ENCODE measurements at places on chromosomes 1 and 21.

DNA sequence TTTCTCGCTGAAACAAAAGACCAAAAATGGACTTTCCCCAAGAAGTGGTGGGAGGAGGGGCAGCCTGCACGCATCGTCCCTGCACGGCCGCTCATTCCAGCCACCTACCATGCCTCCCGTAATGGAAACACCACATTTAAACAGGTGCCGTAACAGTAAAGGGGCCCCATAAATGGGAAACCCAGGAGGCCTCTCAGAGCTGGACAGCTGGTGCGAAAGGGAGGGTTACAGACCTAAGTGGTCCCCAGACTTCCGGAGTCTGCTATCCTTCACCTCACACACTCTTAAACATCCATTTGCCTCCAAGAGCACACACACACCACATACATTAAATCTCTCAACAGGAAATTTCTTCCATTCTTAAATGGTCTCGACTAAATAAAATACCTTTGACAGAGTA lies 120.7 kb upstream of the SOD1 start:
- DNase-seq, result no peak

DNA sequence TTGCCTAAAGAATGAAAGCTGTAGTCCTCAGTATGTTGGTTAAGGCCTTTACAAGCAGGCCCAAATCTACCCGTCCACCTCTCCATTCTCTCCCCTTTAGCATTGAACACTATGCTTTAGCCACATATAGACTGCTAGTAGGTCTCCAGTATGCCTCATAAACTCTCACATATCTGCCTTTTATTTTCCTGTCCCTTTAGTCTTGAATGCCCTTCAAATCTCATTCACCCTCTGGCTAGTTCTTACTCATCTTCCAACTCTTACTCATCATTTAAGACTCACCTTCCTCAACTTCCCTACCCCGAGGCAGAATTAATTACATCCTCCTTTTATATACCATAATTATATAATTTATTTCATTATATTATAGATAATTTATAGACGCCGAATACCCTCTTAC lies 78.7 kb upstream of the TSPAN2 start:
- no peak for DNase-seq

DNA sequence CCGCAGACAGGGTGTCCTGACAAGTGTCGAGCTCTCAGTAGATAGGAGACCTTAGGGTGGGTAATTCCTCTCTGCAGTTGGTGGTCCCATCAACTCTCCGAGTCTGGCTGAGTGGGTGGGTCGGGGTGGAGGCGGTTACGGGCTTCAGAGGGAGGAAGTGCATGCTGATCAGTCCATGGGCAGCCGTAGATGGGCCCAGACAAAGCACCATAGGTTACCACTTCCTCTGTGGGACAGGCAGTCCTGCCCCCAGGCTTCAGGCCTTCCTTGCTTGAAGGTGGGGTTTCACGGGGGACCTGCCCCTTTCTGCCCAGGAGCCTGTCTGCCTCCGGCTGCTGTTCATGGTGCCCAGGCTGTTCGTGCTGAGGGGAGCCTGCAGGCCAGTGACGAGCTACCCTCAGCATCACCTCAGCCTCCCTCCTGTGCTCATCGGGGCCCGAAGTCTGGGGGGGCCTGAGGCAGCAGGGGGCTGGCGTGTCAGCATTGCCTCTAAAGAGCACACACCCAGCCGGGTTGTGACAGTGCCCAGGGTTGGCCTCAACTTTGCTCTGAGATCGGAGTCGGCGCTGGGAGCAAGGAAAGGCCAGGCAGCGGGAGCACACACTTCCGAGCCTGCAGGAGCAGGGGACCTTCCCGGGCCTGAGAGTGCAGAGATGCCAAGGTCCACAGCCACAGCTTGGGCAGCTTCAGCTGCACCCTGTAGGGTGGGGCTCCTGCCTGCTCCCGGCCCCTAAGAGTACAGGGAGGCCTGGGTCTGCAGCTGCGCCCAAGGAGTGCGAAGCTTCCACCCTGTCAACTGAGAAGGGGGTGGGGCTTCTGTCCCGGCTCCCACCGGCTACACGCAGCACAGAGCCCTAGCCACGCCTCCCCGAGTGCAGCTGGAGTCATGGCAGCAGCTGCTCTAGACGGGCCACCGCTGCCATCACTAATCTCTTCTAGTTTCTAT lies 225.4 kb upstream of the NRIP1 start:
- DNase-seq, result no peak

- no peak for DNase-seq
Measured at GRCh38 chr21:35038772-35039319, 10.3 kb downstream of the RUNX1 start.

DNA sequence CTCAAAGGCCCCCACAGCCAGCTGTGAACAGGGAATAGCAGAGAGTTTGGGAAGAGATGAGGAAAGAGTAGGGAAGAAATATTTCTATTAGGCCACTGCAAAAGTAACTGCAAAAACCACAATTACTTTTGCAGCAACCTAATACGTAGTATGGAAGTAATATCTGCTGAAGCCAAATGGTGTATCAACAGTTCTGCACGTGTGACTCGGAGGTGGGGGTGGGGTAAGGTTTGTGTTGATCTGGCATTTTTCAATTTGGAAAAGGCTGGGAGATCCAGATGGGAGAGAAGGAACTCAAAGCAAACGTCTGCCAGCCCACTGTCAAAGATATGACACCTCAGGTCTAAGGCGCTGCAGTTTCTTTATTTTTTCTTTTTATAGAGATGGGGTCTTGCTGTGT lies 11.1 kb upstream of the ZNF436 start:
- DNase-seq, result no peak

DNA sequence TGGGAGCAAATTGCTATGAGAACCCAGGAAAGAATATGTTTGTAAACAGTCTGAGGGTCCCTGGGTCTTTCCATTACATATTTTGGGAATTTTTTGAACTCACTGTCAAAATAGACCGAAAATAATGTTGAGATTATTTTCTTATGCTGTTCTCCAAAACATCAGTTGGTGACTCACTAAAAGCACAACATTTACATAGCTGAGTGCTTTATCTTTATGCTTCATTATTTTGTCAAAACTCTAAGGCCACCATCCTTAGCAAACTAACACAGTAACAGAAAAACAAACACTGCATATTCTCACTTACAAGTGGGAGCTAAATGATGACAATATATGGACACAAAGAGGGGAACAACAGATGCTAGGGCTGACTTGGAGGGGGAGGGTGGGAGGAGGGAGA lies 459.3 kb downstream of the ADGRL2 start:
- DNase-seq, result no peak

GRCh38 chr1:40305451-40305850 lies 11.6 kb downstream of the COL9A2 start:
- DNase-seq, result no peak

- no peak for DNase-seq
Measured at GRCh38 chr1:184479435-184480167, 92.8 kb downstream of the C1orf21 start.

- no peak for DNase-seq
Measured at GRCh38 chr21:41660748-41661147, 106.1 kb downstream of the RIPK4 start.

DNA sequence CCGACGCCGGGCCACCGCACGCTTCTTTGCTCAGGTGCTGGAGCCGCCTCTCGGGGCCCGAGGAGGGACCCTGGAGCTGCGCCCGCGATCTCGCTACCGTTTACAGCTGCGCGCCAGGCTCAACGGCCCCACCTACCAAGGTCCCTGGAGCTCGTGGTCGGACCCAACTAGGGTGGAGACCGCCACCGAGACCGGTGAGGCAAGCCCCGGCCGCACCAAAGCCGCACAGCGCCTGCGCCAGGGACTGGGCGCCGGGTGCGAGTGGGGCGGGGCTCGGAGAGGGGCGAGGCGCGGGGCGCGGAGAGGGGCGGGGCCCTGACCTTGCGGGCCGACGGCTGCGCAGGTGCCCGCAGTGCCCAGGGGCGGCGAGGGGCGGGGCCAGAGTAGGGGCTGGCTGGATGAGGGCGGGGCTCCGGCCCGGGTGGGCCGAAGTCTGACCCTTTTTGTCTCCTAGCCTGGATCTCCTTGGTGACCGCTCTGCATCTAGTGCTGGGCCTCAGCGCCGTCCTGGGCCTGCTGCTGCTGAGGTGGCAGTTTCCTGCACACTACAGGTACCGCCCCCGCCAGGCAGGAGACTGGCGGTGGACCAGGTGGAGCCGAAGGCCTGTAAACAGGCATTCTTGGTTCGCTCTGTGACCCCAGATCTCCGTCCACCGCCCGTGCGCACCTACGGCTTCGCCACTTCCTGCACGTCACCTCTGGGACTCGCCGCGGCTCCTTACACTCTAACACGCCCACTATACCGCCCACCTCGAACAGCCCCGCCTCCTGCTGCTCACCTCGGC lies 9.8 kb upstream of the CDC20 start:
- DNase-seq, result peak; percentile 28

- no peak for DNase-seq
Measured at GRCh38 chr1:51558375-51558924, 39.4 kb upstream of the EPS15 start.

DNA sequence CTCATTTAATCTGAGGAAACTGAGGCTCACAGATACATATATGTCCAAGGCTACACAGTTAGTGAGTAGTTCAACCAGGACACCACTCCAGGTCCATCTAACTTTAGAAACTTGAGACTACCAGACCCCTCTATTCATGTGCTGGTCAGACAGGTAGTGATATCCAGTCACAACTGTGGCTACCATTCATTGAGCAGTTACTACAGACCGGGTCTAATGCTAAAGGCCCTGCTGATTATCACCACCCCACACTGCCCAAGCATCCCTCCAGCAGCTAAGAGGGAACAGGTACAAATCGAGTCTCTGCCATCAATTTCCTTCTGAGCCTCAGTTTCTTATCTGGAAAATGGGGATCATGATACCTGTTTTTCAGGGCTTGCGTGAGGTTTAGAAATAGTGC lies 5.3 kb downstream of the HPCA start:
- no peak for DNase-seq

GRCh38 chr1:195097316-195097715 lies 1510.9 kb downstream of the KCNT2 start:
- no peak for DNase-seq

DNA sequence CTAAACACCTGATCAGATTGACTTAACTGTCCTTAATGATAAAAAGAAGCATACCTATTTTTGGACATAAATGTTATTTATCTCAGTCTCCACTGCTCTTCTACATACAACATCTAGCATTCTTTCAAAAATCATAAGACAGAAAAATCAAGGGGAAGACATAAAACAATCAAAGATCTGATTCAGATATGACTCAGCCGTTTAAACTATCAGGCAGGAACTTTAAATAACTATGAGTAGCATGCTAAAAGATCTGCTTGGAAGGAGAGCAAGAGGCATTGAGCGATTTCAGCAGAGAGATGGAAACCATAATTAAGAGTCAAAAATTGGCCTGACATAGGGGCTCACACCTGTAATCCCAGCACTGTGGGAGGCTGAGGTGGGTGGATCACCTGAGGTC lies 27.2 kb upstream of the SLC22A15 start:
- no peak for DNase-seq

- DNase-seq, result no peak
Measured at GRCh38 chr21:41055266-41055665, 112.7 kb upstream of the BACE2 start.

- no peak for DNase-seq
Measured at GRCh38 chr1:151058692-151059091, 730 bp downstream of the CDC42SE1 start.

- DNase-seq, result no peak
Measured at GRCh38 chr1:212478467-212479025, 45.8 kb downstream of the NENF start.

- DNase-seq, result no peak
Measured at GRCh38 chr1:45833361-45833760, 29.9 kb downstream of the MAST2 start.

DNA sequence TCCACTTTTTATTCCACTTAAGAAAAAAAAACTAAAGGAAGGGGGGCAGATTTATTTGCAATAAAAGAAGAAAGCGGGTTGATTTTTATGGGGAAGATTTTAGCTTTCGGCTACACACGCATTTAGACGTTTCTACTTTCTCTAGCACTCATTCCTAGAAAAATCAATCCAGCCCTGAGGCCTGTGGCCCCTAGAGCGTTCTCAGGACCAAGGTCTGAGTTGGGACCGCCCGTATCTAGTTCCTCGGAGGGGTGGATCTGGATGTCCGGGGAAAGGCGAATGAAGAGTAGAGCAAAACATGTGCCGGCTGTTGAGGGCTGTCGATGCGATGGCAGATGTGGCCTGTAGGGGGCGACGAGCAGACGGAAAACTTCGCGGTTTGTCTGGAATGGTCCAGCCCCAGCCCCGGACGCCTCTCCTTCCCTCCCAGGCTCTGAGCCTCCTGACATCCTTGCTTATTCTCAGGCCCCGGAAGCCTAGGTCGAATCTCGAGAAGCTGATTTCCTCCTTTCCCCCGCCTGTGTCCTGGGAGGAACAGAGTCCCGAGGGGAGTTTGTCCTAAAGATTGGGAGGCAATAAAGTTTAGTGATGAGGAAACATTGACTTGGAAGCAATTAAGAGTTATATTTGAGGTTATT lies 5.2 kb downstream of the FOXD3 start:
- no peak for DNase-seq

Measured in stimulated activated CD8-positive, alpha-beta memory T cell treated with anti-CD3 and anti-CD28 coated beads, Interleukin-12 subunit alpha, Interleukin-12 subunit beta, amount 100 ng/mL, for 4 hours (primary cell).